Activated CD4-positive, CD25-positive, alpha-beta regulatory T cell (primary cell): ENCODE measurements at places on chromosomes 7 and 10.

- no peak for DNase-seq
Measured at GRCh38 chr10:4093438-4093837, 308.4 kb upstream of the KLF6 start.

DNA sequence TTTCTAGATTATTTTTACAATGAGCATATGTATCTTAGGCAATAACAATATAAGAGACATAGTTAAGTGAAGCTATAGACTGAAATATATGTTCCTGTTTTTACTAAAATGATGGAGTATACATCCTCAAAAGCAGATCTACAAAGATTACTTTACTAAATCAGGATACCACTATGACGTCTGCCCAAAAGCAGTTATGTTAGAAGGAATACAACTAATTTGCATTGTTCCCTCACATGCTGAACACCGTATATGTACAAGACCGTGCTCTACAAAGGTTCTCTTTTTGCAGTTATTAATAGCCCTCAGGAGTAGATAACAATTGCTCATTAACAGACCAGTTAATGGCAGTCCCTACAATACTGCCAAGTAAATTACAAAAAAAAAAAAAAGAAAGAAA lies 137.5 kb downstream of the CD36 start:
- no peak for DNase-seq

GRCh38 chr10:105986912-105987635 lies 1177.4 kb downstream of the SORCS1 start:
- no peak for DNase-seq

GRCh38 chr10:93629647-93630305 lies 17.4 kb downstream of the PDE6C start:
- DNase-seq: no peak

DNA sequence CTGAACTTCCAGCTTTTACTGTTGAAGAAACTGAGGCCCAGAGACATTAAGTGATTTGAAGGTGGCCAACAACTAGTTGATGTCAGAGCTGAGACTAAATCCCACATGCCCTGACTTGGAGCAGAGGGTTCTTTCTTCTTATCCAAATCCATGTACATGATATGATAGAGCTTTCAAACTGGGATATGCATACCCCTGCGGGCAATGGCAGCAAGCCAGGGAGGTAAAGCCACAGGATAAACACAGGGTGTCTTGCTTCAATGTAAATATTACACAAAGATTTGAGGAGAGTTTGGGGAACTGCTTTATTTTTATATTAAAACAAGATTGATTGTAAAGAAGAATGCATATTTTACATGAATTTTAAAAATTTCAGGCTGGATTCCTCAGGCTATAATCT lies 2.3 kb upstream of the LRRC72 start:
- DNase-seq: no peak

- no peak for DNase-seq
Measured at GRCh38 chr7:48515171-48515570, 343.9 kb downstream of the ABCA13 start.

DNA sequence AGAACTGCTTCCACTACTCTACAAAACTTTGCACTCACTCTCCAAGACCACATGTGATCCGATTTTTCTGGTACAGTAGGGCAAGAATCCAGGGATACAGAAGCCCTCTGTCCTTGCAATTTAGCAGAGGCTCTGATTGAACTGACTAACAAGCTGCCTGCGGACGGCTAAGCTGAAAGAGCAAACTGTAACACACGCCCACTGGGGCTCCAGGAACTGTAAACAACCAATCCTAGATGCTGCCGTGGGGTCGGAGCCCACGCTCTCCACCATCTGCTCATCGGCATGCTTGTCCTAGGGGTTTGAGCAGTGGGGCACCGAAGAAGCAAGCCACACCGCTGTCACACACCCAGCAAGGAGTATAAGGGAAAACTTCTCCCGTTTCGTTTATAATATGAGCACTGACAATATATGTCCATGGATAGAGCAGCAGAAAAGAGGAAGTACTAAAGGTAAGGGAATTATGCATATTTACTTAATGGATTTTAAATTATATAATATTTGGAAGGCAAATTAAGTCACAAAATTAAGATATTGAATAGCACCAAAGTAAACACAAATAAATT lies 634.4 kb upstream of the POT1 start:
- no peak for DNase-seq

GRCh38 chr10:1650542-1651269 lies 86.6 kb downstream of the ADARB2 start:
- DNase-seq: no peak

DNA sequence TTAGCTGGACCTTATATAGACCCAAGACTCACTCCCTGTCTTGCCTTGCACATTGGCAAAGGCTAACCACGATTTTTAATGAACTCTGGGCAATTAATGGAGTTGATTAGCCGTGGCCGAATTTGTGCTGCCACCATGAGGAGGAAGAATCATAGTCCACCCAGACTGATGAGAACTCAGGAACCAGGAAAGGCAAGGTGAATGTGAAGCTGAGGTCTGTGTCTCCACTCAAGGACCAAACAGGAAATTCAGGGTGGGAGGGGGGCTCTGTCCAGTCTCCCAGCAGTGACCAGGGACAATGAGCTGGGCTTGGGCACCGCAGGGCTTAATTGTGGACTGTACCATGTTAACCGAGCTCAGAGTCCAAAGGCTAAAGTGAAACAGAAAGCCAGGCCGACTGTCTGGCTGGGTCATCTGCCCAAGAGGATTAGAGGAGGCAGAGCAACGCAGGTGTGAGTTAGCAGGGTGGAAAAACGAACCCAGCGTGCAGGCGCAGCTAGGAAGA lies 127.0 kb upstream of the JCAD start:
- DNase-seq: no peak

DNA sequence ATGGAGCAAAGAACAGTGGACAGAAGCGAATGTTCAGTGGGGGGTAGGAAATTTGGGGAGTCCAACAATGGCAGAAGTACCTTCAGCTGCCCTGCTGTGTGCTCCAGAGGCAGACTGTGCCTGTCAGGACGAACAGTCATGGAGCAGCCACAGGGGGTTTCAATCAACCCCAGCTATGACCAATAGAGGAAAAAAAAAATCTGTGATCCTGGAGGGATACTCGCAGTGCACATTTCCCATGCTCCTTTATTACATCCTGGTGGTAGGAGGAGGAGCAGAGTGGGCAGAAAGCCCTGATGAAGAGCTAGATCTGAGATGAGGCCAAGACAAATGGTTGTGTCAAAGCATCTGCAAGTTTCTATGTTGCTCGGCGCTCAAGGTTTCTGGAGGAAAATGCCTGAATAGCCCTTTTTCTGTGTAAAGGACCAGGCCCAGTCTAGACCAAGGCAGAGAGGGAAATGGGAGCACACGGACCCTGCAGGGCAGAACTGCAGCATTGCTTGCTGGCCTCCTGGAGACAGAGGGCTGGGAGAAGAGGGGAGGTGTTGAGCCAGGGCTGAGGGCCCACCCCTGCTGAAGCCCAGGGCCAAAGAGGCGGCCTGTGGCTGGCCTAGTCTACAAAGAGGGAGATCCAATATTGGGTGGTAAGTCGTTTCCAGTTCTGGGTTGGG lies 201.5 kb downstream of the GRID1 start:
- DNase-seq: no peak

DNA sequence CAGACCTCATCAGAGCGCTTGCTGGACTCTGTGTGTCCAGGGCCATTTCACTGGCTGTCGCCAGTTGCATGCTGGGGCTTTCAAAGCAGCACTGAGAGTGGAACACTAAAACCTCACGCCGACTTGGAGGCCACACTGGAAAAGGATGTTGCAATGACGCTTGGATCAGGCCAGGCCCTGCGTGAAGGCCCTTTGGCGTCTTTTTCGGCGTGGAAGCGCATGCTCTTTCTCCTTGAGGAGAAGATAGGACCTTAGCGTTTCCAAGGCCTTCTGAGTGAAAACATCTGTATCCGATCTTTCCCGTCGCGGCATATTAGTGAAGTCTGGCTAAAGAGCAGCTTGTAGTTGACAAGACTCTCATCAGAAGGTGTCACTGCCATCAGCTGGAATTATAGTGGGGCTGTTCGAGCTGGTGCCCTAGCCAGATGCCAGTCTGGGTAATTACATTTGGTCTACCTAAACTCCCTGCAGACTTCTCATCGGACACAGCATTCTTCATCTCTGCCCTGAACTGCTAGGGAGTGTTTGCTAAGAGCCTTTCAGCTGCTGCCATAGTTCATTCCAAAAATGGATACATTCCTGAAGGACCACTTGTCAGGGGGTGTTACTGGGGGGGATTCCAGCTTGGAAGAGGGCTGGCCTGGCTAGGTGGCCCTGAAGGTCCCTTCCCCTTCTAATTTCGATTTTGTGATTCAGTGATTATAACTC lies 167.7 kb upstream of the TCF7L2 start:
- no peak for DNase-seq

DNA sequence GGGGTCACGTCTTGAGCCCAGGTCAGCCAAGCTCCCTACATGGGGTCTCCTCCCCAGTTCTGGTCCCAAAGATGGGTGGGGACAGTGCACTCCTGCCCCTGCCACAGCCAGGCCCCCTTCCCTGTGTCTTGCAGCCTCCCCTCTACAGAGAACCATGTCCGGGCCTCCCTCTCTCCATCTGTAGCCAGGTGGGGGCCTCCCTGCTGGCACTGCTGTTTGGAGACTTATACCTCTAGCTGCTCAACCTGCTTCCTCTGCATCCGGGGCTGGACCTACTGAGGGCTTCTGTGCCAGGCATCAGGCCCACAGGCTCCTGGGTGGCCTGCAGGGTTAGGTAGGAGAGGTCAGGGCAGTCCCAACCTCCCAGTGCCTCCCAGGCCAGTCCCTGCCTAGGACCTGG lies 7.9 kb downstream of the SH2B2 start:
- DNase-seq: no peak

- no peak for DNase-seq
Measured at GRCh38 chr7:155210356-155210755, 87.3 kb upstream of the INSIG1 start.

DNA sequence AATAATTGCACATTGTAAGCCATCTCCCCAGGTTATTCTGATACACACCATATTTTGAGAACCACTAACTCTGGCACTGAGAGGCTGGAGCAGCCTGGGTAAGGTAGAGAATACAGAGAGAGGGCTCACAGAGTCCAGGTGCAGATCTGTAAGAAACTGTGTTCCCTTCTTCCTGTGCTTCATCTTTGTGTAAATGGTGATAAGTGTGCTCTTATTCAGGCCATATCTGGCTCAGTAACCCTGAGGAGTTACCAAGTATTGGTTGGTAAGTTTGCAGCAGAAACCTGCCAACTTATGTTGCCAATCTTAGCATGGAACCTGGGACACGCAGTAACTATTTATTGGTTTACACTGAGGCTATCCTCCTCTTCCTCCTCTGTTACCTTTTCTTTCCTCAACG lies 16.2 kb upstream of the ICA1 start:
- no peak for DNase-seq

DNA sequence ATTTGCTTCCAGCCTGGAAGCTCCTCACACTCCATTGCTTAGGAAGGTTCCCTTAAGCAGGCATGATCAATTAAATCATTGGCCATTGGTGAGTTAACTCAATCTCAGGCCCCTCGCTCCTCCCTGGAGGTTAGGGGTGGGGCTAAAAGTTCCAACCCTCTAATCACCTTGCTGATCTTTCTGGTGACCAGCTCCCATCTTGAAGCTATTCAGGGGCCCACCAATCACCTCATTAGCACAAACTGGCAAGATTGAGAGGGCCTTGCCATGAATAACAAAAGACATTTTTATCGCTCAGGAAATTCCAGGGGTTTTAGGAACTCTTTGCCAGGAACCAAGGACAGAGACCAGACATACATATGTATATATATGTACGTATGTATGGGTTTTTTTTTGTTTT lies 58.4 kb downstream of the AGK start:
- no peak for DNase-seq

GRCh38 chr10:132375795-132376297 lies 21.2 kb upstream of the PWWP2B start:
- DNase-seq: no peak

- DNase-seq: no peak
Measured at GRCh38 chr10:16545116-16545736, 23.5 kb upstream of the C1QL3 start.

DNA sequence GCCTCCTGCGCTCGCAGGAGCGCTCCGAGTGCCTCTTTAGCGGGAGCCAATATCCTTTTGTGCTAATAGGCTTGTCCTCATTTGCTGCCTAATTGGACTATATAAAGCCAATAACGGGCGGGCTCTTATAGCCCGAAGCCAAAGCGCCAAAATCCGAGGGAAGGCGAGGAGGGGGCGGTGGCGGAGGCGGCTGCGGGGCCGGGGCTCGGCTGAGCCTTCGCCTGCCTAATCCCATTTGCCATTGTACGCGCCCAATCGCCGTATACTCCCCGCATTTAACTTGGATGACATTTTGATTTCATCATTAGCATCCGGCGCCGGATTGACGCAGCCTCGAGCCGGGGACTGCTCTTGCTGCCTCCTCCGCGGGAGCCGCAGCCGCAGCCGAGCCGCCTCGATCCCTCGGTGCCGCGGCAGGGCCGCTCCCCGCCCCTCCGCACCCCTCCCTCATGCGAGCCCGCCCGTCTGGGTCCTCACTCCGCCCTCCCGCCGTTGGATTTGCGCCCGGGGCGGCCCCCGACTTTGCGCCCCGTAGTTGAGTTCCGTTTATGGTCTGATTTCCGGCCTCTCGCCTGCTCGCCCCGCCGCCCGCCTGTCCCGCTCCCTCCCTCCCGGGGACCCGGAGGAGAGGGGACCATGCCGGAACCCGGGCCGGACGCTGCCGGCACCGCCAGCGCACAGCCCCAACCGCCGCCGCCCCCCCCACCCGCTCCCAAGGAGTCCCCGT lies at the start of gene HMX3:
Gene HMX3 (plus strand): TSS at position 556 of the 727 bp plus-strand sequence. CDS start 81 bp downstream, at position 637.
- DNase-seq: no peak

DNA sequence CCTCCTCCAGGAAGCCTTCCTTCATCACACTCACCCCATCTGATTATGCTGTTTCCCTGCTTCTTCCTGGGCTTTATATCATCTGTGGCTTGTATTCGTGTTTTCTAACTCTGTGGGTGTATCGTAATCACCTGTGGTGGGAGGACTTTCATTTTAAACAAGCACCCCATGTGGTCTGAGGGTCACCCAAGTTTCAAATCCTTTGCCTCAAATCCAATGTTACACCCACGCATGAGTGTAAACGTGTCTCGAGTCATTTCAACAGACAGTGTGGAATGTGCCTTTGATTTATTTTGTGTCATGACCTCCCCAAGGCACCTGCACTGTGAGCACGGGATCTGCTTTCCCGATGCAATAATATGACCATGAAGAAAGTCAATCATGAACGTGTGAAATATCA lies 17.5 kb upstream of the LYZL2 start:
- no peak for DNase-seq

DNA sequence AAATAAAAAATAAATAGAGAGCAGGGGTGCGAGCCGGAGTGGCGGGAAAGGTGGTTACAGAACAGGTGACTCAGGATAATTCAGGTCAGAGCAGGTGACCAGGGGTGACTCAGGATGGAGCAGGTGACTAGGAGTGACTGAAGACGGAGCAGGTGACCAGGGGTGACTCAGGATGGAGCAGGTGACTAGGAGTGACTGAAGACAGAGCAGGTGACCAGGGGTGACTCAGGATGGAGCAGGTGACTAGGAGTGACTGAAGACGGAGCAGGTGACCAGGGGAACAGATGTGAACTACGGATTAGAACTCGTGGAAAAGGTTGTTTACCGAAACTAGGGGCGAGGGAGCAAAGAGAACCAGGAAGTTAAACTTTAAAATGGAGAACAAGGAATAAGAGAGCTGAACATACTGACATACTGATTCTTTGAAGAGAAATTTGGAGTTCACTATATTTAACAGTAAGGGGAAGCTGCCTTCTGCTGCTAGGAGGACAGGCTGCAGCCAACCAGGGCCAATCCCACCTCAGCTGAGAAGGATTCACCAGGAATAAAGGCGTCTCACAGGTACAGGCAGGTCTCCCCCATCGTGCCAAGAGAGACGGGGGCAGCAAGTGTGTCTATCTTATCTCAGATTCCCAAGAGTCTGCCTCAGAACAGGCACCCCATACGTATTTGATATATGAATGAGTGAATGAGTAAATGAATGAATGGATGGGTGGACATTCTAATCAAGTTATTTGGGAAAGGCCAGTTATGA lies 101.3 kb downstream of the CPXM2 start:
- no peak for DNase-seq
